ENCODE measurements at places on chromosomes 5 and 9.

DNA sequence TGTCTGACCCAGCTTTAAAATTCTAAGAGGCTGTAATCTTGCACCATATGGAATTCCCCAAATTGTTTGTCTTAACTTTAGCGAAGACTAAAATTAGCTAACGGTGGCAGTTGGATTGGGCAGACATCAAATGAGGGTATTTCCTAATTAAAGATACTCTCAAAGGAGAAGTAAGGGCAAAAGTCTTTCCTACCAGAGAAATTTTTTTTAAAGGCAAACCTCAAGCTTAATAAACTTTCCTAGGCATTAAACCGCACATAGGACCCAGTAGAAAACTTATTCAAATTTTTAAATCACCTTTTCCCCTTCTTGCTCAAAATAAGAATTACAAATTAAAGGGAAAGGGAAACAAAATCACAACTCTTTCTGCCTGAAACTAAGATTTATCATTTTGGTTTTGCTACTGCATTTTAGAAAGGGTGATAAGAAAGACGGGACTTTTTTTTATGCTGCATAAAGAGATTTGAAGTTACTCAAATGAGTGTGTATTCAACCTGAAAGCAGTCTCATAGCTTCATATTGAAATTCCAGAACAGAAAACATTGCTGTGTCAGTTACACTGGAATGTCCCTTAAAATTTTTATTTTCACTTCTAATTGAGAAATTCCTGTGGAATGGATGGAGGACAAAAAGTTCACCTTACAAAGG lies 189.1 kb upstream of the PTGER4 start:
- DNase-seq = no peak

DNA sequence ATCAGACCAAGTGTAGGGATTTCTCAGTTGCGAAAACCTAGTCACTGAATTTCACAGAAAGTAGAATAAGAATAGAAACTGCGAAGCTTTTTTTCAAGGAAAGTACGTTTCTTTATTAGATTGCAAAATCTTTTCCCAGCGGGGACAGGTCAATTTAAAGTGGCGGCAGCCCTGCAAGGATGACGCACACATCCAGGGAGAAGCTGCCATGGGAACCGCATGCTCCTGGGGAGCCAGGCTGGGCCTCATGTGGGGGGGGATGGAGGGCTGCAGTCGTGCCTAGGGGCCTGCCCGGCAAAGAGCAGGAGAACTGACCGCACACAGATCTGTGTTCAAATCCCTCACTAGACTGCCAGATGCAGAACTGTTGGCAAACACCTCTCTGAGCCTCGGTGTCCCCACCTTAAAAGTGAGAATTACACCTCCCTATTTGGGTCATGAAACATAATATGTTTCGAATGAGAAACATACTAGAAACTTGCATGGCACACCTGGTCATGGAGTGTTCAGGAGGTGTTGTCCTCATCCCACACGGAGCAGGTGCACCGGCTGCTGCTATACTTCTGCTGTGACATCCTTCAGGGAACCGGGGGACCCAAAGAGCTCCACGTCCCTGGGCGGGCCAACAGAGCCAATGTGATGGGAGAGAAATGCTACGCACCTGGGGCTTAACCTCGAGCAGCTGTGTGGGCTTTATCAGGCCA lies 127.8 kb upstream of the PHYKPL start:
- DNase-seq = no peak

- no peak for DNase-seq
Observed at GRCh38 chr9:24721621-24722020, 175.9 kb upstream of the IZUMO3 start.

- DNase-seq = no peak
Observed at GRCh38 chr9:112258106-112258505, 75.3 kb downstream of the PTBP3 start.

DNA sequence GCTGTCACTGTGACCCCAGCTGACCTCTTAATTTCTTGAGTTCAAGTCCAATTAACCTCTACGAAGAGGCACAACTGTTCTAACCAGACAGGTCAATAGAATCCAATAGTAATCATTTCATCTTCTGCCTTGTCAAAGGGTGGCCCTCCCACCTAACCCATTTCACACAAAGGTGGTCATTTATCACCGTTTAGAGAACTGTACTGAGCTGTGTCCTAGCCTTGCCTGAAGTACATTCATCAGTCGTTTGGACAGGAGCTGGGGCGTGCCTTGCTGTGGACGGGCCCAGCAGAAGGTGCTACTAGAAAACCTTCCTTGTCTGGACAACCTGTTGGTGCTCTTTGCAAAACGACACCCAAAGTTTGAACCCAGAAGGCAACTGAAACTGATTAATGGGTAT lies 605.4 kb downstream of the ISL1 start:
- DNase-seq = no peak

GRCh38 chr5:72441094-72441723 lies 66.0 kb downstream of the ZNF366 start:
- no peak for DNase-seq

GRCh38 chr5:36744773-36745589 lies 131.6 kb upstream of the NIPBL start:
- peak; percentile 42 for DNase-seq

GRCh38 chr9:19643875-19644274 lies 145.0 kb downstream of the SLC24A2 start:
- no peak for DNase-seq

DNA sequence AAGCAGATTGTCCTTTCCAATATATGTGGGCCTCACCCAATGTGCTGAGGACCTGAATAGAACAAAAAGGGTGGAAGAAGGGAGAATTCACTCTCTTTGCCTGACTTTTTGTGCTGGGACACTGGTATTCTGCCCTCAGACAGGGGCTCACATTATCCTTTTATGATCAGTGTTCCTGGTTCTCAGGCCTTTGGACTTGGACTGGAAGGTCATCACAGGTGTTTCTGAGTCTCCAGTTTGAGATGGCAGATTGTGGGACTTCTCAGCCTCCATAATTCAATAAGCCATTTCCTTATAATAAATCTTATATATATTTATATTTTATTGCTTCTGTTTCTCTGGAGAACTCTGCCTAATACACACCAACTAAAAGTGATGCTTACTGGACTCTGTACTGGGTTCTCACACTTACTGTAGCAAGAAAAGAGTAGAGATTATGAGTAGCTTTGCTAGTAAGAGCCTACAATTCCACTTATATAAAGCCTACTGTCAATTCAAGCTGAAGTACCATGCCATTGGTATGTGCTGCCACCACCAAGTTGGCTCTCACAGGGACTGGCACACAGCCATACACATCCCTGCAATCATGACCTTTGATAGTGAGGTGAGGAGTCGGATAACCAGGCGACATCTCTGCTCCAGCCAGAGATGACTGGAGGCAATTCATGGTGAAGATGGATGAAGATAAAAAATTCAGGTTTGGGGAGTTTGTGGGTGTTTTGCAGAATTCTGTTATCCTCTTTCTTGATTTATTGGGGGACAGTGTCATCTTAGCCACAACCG lies 130.7 kb upstream of the NR3C1 start:
- no peak for DNase-seq

DNA sequence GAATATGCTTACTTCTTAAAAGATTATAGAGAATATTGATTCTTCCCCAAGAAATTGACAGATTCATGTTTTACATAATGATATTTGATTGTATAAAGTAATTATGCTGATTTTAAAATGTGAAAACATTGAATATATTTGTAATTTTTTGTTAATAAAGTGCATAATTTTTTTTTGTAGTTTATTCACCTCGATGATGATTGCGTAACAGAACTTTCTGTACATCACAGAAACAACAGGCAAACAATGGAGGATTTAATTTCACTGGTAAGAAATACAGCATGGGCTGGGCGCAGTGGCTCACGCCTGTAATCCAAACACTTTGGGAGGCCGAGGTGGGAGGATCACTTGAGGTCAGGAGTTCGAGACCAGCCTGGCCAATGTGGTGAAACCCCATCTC lies 70.1 kb downstream of the MELK start:
- no peak for DNase-seq

GRCh38 chr5:14665949-14666348 lies 1.4 kb downstream of the OTULIN start:
- DNase-seq = peak; percentile 73

DNA sequence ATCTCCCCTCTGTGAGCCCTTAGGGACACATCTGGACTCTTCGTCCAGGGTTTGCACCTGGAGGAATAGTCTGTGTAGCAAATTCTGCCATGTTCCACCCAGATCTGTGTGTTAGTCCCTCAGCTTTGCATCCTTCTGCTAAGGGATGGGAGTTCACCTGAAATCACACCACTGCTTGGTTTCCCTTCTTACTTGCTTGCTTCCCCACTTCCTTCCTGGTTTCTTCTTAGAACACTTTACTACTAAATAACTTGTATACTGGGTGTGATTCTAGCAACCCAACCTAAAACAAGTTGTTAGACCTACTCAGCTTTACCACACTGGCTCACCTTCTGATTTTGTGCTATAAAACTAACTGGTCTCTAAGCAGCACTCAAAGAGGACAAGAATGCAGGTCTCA lies 202.6 kb upstream of the MAP3K1 start:
- no peak for DNase-seq

- no peak for DNase-seq
Observed at GRCh38 chr9:27851858-27852257, 278.6 kb upstream of the C9orf72 start.

DNA sequence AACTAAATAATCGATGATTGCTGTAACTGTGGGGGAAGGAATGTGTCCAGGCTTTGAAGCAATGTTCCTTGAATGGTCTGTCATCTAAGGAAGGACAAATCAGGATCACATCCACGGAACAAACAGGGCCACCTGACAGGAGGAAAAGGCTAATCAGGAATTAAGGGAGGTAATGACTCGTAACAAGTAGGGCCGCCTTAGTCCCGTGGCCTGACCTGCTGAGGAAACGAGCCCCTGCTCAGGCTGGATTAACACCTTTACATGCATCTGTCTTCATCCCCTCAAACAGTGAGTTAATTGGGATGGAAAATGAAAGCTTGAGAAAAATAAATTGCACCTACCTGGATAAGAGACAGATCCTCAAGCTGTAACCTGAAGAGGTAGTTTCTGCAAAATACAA lies 227.8 kb downstream of the SEMA5A start:
- DNase-seq = no peak

DNA sequence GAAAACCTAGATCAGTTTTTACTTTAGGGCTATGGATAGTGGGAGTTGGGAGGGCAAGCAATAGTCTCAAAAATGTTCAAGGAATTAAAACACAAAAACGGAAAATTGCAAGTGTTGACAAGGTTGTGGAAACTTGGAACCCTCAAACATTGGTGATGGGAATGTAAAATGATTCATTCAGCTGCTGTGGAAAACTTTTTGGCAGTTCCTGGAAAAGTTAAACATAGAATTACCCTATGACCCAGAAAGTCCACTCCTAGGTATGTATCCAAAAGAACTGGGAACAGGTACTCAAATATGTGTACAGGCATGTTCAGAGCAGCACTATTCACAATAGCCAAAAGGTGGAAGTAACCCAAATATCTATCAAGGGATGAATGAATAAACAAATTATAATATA lies 1.2 kb upstream of the MSANTD3 start:
- no peak for DNase-seq

- DNase-seq = peak; percentile 19
Observed at GRCh38 chr9:15531380-15531779, 20.6 kb upstream of the PSIP1 start.

- no peak for DNase-seq
Observed at GRCh38 chr5:125484742-125485641, 738.6 kb upstream of the ZNF608 start.

- DNase-seq = no peak
Observed at GRCh38 chr5:144028058-144028457, 142.4 kb downstream of the YIPF5 start.

DNA sequence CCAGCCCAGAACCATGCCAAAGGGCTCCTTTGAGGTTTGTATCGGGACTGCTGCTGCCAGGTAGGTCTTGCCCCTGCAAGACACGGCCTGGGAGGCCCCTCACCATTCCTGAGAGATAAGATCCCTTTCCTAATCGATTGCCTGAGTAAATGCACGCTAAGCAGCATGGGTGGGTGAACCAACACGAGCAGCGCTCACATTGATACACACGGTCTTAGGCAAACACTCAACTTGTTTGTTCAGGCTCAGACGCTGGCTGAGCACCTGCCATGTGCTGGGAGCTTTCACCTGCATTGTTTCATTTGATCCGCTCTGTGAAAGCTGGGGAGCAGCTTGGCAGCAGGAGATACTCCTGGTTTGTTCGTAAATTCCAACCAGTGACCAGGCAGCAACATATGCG lies 76.9 kb upstream of the NEURL1B start:
- DNase-seq = no peak

GRCh38 chr9:82412586-82413305 lies 424.2 kb downstream of the SPATA31D1 start:
- no peak for DNase-seq

DNA sequence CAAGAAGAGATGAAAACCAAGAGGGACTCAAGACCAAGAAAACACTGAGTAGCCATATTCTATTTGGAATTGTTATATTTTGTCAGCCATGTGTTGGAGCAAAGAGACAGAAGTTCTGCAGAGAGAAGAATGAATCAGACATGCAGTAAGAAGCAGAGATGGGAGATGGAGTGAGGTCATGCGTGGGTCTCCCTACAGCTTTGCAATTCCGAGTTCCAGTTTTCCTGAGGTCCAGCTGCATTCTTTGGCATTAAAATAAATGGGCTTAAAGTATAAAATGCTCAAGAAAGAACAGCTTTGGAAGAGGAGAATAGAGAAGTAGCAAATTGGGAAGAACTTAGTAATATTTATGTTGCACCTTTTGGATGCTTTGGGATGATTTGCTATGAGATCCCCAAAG lies 361.6 kb downstream of the NPR3 start:
- DNase-seq = no peak

GRCh38 chr5:160044967-160045366 lies 36.0 kb downstream of the TTC1 start:
- DNase-seq = no peak

DNA sequence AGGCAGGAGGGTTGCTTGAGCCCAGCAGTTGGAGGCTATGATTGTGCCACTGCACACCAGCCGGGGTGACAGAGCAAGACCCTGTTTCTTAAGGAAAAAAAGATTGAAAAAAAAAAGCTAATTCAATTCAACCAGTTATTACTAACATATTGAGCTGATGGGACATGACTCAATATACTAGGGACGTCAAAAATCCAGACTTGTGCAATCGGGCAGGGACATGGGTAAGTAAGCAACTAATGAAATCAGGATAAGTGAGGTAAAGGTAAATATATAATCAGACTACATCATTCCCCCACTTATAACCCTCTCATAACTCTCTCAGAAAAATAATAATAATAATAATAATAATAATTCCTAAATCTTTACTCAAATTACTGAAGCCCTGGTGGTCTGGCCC lies 975 bp upstream of the HAVCR1 start:
- DNase-seq = no peak

DNA sequence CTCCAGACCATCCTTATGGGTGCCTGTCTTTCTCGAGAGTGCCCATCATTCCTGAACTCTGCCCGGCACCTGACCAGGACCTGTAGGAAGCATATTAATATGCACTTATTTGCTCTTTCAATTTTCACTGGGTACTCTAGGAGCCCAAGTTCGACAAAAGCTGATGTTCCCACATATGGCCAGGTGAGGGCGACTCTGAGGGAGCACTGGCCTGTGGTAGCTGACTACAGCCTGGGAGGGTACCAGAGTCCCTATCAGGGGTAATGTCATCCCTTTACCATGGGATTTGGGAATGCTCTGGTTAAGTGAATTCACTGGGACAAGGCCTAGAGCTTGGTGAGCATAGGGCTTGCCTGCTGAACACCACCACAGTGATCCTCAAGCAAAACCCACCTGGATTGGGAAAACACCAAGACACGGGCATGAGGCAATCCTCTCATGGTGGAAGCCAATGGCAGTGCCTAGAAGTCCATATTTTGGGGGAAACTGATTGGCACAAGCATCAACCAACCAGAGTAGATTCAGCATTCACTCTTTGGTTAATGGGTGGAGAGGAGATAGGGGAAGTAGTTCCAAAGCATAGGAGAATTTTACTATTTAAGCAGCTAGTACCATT lies 112.2 kb downstream of the MTX3 start:
- DNase-seq = peak; percentile 67

Data from activated CD4-positive, alpha-beta T cell treated with anti-CD3 and anti-CD28 coated beads for 48 hours (primary cell).